ENCODE measurements at places on chromosomes 7 and 10.

DNA sequence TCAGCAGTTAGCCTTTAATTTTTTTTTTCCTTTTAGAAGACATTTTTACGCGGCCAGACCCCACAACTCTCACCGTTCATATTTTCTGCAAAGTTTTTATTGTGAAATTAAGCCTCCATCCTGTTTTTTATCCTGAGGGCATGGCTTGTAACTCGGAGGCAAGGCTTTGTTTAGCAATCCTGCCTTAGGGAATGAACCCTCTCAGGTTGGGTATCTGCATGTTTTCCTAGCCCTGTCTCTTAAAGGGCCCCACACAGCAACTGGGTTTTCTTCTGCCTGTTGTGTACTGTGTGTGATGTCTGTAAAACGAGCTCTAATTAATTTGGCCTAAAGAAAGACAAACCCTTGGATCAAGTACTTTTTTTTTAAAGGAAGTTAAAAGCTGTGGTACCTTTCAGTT lies 130.2 kb upstream of the COBL start:
- no peak for DNase-seq

DNA sequence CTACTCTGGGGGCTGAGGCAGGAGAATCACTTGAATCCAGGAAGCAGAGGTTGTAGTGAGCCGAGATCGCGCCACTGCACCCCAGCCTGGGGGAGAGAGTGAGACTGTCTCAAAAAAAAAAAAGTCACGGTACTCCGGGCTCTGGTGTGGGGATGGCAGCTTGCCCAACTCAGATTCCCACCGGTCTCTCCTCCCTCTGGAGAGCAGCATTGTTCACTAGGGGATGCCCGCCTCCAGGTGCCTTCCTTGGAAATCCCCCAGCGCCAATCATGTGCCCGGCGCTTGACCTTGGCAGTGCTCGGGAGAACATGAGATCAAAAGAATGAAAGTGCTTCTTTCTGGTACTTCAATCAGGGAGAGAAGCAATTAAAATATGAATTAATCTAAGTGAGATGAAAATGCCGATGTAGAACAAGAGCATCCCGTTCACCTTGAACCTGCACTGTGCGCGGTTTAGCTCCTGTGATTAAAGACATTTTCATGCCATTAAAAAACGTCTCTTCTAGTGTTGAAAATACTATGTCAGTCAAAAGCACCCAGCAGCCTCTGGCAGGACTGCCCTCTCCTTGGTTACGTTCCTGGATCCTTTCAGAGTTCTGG lies 1127.3 kb upstream of the AUTS2 start:
- DNase-seq = no peak

DNA sequence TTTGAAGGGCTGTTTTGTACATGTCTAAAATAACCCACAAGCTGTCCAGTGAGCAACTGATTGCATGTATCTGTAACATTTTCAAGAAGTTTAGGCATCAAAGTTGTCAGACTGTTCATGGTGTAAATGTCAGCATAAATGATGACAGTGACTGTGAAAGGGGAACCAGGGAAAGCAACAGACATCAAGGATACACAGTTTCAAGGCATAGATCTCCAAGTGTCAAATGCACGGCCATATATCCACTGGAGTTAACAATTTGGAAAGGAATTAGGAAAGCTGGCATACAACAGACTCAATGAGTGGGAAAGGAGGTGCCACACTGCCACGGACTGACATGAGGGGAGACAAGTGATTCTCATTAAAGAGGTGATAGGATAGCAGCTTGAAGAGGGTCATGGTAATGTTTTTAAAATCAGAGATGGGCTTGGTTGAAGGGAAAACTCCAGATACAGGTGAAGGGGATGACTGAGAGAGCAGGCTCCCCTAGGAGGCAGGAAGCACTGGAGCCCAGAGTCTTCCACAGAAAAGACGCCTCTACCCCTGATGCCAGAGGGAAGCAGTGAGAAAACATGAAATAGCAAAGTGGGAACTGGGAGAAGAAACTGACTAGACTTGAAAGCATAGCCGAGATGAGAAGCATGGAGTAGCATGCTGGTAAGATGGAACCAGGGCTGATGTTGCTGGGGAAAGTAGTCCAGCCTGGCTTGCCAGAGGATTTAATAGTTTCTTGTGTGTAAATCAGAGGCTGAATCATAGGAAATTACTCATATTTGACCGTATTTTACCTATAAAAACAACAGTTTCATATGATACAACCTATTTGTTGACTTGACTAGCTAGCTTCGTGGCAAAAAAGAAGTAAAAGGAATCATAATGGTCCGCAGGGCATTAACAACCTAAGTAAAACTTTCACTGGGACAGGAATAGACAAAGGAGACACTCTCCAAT lies 18.6 kb downstream of the NSMCE4A start:
- DNase-seq = no peak

GRCh38 chr10:110409926-110410325 lies 87.8 kb upstream of the DUSP5 start:
- no peak for DNase-seq

DNA sequence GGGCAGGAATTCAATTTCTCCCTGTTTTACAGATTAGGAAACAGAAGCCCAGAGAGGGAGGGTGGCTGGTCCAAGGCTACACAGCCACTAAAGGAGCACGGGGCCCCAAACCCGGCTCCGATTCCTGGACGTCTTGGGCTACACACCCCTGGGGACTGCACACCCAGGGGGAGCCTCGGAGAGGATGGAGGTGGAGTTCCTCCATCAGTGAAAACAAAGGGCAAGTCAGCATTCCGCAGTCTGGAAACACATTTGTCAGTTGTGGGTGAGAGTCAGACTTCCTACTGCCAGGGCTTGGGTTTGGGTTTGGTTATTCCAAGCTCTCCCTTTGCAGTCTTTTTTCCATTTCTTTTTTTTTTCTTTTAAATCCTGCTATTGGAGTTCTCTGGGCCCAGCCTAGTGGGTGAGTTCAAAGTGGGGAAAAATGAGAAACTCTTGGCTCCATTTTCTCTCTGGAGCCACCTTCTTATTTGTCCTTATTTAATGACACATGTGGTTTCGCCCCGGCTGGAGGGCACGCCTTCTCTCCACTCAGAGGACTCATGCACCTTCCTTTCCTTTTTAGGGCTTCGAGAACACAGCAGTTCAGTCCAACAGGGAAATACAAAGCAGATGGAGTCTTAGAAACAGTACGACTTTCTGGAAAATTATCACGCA lies 59.9 kb upstream of the AQP1 start:
- DNase-seq = no peak

GRCh38 chr10:52541006-52541473 lies 227.0 kb downstream of the DKK1 start:
- DNase-seq = no peak

Data from NCI-H1694 (cell line).